ENCODE measurements at places on chromosomes 12 and 14.
A peak's percentile ranks its signal among the peaks of the same experiment; 100 is the strongest.

DNA sequence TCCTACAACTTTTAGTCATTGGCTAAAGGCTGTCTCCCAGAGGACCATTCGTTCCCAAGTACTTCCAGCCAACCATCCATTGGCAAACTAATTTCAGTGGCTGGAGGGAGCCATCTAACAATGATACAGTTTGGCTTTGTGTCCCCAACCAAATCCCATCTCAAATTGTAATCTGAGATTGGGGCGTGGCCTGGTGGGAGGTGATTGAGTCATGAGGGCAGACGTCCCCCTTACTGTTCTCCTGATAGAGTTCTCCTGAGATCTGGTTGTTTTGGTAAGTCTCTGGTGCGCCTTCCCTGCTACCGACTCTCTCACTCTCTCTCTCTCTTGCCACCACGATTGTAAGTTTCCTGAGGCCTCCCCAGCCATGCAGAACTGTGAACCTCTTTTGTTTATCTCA lies 99.7 kb upstream of the FUT8 start:
- no peak for DNase-seq

GRCh38 chr14:58133739-58134138 lies 18.3 kb downstream of the ARMH4 start:
- no peak for DNase-seq

DNA sequence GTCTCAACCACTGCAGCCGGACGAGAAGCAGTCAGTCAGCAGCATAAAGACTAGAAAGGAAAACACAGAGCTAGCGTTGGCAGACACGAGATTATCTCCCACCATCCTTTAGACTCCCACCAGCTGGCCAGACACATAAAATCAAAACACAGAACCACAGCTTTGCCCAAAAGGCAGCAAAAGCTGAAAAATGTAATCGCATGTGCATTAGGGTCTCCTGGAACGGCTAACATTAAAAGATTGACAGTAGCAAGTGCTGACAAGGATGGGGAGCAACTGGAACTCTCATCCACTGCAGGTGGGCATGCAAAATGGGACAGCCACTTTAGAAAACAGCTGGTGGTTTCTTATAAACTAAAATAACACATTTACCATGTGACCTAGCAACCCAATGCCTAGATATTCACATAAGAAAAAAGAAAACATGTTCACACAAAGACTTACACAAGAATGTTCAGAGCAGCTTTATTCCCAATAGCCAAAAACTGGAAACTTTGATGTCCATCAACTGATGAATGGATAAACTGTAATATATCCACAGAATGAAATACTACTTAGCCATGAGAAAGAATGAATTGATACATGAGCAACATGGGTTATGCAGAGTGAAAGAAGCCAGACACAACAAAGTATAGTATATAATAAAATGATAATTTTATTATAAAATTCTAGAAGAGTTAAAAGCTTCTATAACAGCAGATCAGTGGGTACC lies 37.7 kb downstream of the NCOR2 start:
- DNase-seq: no peak

- DNase-seq: no peak
These were observed 85.3 kb downstream of the SCARB1 start for GRCh38 chr12:124778411-124778810.

- no peak for DNase-seq
These were observed 271.2 kb downstream of the PDZRN4 start for GRCh38 chr12:41459111-41459905.

DNA sequence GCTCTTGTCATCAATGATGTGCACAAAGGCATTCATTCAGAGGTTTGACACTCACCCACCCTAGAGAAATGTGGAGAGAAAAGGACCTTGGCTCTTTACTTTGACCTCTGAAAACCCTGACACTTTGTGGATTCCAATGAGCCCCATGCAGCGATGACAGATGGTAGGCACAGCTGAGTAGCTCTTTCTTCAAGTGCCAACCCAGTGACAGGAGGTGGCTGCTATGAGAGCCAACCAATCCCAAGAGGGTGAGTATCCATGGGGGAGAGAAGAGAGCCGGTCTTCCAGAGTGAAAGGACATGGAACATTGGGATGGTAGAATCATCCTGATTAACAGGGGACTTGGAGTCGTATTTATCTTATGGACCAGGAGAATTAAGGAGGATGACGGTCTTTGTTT lies 17.8 kb downstream of the SLC8A3 start:
- DNase-seq: no peak

DNA sequence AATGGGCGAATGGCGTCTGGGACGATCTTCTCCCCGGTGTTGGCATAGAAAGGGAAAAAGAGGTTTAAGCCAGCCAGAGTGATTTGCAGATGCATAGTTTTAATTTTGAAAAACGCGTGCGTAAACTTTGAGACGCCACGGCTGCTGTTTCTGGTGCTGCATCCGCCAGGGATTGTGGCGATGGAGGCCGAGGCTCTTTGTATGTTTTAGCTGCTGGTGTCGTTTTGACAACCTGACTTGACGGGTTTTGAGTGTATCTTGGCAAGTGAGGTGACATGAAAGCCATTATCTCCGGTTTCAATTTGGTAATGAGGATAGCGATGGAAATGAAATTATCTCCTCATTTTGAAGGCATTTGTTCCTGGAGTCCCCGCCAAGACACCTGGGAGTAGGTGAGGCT lies 1.6 kb downstream of the PTGDR start:
- DNase-seq: no peak

DNA sequence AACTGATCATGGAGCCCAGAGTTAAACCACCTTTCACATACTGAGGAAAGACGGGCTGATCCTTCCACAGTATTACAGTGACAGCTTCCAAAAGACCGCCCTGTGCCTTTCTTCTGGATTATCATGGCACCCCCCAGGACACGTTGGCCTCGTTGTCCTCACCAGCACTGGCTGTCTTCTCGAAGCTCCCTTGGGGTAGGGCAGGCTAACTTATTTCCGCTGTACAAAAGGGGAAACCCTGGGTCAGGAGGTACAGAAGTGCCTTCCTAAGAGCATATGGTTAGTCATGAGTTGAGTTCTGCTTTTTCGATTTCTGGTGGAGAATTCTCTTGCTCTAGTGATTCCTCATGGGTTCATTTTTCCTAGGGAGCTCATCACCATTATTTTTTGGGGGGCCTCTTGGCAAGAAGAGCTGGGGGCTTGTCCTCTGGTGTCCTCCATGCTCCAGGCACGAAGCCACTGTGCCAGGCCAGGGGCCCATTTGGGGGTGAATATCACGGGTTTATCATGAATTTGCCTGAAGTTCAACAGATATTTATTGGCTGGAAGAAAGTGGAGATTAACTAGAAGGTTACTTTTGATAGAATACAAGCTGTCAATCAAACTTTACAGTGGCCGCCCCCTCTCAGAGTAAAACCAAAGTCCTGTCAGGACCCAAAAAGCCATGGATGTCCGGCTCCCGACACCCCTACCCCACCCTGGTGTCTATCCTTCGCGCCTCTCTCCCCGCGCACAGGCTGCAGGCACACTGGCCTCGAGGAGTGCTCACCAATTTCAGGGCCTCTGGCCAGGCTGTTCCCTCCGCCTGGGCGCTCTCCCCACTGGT lies 8.8 kb upstream of the TRAF3 start:
- no peak for DNase-seq

GRCh38 chr12:115574826-115575225 lies 702.7 kb downstream of the MED13L start:
- no peak for DNase-seq

DNA sequence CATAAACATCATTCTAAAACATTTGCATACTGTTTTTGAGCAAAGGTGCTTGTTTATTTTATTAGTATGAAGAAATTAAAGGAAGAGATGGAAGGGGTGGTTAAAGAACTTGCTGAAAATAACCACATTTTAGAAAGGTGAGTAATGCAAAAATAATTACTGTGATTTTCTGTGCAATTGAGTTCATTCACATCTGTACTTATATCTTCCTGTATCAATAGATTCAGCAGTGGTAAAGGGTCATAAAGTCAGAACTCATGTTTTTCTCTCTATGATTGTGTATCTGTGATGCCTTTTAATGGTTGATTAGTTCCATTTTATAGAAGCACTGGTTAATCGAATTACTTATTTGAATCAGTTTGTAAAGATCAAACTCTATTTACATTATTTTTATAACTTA lies 46.0 kb downstream of the TBK1 start:
- no peak for DNase-seq

- DNase-seq: no peak
These were observed 90.8 kb downstream of the ATP23 start for GRCh38 chr12:58032156-58032555.

- DNase-seq: no peak
These were observed 2.0 kb upstream of the CCDC197 start for GRCh38 chr14:93994919-93995682.

DNA sequence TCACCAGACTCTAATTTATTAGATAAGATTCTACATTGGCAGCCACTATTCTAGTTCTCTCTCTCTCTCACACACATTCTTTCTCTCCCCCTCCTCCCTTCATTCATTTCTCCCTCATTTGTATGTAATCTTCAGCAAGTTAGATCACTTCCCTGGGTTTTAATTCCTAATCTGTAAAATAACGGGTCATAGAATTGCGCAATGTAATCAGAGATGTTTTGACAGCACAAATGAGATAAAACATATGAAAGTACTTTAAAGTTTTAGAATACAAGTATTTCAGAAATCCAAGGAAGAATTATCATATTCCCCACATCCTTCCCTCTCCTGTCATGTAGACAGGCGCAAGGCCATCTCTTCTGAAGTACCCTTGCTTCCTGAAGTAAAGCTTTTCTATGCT lies 21.7 kb downstream of the STYK1 start:
- DNase-seq: no peak

- no peak for DNase-seq
These were observed 214.6 kb downstream of the ATXN7L3B start for GRCh38 chr12:74752215-74752614.

- DNase-seq: no peak
These were observed 77.4 kb downstream of the FBXL14 start for GRCh38 chr12:1517007-1517406.

DNA sequence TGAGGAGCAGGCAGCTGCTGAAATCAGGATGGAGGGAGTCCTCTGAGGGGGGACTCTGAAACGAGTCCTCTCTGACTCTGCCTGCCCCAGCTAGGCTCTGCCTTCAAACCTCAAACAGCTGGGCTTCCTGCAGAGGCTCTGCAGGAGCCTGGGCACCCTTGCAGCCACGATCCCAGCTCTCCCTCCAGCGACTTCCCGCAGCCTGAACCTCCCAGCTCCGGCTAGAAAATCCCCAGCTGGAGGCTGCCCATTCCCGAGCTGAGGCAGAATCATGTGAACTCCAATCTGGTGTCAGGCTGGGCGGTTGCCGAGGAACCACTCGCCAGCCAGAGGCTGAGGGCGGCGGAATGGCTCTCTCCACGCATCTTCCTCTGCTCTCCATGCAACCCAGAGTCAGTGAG lies at the start of gene GPR68:
Gene GPR68 (minus strand): TSS at position 204 of the 401 bp plus-strand sequence. CDS start 9,654 bp downstream, outside the sequence.
- peak; percentile 79 for DNase-seq

DNA sequence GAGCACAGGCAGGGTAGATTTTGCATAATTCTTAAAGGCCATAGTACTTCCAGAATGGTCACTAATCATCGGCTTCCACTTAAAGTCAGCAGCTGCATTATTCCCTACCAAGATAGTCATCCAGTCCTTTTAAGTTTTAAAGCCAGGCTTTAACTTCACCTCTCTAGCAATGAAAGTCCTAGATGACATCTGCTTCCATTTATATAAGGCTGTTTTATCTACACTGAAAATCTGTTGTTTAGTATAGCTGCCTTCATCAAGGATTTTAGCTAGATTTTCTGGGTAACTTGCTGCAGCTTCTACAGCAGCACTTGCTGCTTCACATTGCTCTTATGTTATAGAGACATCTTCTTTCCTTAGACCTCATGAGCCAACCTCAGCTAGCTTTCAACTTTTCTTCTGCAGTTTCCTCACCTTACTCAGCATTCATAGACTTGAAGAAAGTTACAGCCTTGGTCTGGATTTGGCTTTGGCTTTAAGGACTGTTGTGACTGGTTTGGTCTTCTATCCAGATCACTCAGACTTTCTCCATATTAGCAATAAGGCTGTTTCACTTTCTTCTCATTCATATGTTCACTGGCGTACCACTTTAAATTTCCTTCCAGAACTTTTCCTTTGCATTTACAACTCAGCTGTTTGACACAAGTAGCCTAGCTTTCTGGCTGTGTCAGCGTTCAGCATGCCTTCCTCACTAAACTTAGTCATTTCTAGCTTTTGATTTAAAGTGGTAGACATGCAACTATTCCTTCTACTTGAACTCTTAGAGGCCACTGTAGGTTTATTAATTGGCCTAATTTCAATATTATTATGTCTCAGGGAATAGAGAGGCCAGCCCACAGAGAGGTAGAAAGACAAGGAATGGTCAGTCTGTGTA lies 209.9 kb upstream of the GARIN2 start:
- DNase-seq: no peak

DNA sequence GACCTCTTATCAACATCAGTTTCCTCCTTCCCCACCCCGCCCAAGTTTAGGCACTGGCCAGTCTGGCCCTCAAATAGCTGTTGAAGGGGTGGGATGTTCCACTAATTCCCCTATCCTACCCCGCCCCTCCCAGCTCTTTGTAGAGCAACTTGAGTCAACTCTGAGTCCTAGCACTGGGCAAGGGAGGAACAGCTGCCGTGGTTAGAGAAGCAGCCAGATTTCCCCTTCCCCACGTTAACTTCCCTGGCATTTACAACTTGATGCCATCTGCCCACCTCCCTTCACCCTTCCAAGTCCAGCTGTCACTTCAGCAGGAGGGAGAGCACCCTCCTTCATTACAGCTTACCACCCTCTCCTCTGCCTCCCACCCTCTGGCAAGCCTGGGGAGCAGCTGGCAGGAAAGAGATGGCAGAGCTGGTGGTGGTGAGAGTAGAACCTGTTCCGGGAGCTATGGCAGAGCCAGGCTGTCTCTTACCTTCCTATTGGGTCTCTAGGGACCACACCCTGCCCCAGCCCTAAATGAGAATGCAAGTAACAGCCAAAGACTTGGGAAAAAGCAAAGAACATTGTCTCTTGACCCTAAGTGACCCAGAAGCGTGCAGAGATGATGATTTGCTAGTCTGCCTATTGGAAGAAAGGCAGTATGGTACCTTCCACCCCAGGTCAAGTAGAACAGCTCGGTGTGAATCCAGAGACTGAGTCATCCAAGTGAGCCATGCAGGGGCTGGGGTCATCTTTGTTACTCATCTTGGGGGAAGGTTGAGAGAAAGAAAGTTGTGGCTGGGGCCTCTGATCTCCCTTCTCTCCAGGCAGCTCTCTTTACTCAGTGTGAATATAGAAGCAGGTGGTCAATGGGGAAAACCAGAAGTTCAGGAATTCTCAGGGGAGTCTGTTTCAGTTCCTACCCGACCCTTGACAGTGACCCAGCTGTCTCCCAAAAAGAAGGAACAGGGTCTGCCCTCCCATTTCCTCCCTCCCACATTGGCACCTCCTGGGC lies 1.5 kb downstream of the BLOC1S1 start:
- DNase-seq: no peak

DNA sequence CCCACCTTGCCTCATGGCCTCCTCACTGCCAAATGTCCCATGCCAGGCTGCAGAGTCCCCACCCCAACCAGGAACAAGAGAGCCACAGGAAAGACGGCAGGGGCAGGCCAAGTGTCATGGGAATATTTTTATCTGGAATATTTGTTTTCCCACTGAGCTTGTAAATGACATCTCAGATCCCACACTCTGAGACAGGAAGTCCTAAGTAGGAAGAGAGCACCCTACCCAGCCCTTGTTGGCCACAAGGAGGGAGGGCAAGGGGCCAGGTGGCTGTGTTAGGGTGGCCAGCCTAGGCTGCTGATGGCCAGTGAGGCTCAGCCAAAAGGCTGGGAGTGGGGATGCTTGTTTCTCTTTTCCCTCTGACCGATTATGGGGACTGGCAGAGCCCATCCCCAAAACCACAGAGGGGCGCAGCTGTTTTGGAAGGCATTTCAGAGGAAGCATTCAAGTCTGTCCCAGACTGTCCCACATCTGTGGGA lies 7.7 kb upstream of the MEG3 start:
- peak; percentile 14 for DNase-seq

- DNase-seq: no peak
These were observed 5.6 kb downstream of the TCP11L2 start for GRCh38 chr12:106308121-106308520.

GRCh38 chr12:3911409-3911808 lies 38.2 kb upstream of the PARP11 start:
- no peak for DNase-seq
